ENCODE measurements at places on chromosomes 7 and 10.

DNA sequence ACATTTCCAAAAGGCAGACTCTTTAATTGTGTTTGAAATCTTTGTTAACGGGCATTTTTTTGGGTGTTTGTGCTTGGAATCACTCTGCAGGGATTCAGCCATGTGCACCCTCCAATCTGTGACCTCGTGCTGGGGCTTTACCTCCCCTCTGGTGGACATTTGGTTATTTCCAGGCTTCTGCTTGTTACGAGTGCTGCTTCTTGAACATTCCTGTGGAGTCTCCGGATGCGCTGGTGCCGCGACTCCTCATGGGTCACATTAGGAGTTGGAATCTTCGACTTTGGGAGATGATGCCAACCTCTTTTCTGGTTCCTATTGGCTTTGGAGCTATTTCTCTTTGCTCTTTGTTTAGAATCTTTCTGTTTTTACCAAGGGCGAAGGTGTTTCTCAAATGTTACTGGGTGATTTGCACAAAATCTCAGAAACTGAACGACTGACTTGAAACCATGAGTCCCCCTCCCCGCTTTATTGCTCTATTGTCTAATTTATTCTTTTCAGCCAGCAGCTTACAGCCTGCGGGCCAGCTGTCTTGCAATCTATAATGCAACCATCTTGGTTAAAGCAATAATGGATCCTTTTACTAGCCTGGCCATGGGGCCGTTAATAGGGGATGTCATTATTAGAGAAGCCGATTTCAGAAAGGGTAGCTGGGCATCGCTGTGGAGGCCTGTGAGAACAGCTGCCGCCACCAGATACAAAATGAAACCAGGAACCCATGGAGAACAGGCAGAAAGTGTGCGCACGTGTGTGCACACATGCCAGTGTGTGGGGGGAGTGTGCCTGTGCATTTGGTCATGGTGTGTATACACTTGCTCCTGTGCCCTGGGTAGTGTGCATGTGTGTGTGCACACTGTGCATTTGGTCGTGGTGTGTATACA is 9.9 kb upstream of the DPYSL4 start:
- no peak for DNase-seq

GRCh38 chr10:82674036-82674435 is 799.0 kb downstream of the NRG3 start:
- DNase-seq = no peak

- DNase-seq = no peak
Measured at GRCh38 chr10:11057994-11058393, 40.3 kb downstream of the CELF2 start.

DNA sequence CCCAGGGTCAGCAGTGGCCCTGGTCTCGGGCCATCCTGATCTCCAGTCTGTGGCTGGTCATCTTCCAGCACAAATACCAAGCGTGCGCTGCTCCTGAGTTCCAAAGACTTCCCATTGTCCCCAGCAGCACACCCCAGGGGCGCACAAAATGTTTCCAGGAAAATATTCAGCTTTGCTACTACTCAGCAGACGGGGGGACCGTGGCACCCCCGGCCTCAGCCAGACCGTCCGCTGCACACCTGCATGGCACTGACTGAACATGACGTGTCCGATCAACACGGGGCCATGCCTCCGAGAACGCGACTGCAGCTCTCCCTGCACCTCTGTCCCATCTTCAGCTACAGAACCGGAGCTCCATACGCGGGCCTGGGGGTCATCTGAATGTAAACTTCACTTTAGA is 9.6 kb upstream of the INSIG1 start:
- DNase-seq = no peak

DNA sequence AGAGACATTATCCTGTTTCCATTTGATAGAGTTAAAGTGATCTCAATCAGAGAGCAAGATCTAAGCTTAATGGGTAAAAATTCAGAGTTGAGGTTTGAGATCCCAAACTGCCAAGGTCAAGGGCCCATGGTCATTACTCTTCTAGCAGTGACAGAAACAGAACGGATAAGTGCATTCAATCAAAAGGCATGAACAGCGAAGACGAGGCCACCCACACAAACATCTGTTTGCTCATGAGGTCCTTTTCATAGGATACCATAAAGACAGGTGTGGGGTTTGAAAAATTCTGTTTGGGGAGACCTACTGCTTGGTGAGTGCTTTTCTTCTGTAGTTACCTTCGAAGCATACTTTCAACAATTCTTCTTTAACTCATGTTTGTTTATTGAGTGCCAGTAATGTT is 58.3 kb downstream of the SEMA3C start:
- DNase-seq = no peak

- DNase-seq = no peak
Measured at GRCh38 chr7:132381742-132382472, 194.4 kb downstream of the PLXNA4 start.

DNA sequence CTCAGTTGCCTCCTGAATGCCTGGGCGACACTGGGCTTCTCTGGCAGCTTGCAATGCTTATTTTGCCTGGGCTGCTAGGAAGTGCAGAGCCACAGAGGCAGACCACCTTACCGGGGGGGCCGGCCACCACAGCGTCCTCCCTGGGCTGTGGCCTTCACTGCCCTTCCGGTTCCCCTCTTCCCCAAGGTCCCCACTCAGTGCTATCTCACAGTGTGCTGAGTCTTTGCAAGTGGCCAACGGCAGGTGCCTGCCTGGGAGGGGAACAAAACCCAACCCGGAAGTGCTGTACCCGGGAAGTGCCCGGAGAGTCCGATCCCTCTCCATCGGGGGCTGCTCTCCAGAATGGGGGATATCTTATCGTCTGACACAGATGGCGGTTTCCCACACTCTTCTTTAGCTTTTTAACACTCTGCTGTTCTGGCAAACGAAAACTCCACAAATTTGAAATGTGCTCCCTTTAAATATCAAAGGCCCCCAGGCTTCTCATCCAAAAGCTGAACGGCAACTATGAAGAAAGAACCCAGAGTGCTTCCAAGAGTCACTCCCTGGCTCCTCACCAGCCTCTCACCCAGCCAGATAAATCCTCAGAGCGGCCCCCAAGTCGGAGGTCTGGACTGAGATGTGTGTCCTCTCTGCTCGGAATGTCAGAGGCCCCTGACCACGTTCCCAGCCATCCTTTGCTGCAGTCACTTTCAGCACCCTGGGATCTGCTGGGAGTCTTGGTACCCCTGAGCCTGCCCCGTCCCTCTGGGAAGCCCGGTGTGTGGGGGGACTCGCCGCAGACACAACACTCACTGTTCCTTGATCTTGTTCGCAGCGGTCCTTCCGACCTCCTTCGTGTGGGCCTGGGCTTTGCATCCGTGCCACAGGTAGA is 165.1 kb downstream of the SVIL start:
- no peak for DNase-seq

DNA sequence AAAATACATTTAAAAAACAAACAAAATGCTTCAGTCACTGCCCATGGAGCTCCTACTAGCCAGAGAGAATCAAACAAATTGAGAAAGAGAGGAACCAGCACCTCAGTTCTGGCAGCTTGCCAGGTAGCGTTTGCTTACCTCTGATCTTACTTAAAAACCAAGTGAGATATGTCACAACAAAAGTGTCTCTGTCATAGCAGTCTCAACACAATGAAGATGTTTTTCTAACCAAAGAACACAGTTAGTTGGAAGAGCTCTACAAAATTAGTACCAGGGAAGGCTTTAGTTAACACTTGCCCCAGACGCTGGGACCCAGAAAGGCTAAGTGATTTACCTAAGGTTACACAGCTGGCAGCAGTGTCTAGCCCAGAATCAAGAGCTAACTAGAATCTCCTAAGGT is 3.4 kb downstream of the DOCK4 start:
- no peak for DNase-seq

Measured in SIG-M5 (cell line).